ENCODE measurements at places on chromosomes 7 and 10.

- no peak for DNase-seq
Observed at GRCh38 chr10:124601431-124602120, 140.0 kb downstream of the LHPP start.

GRCh38 chr7:130444234-130444633 is 3.4 kb upstream of the CEP41 start:
- no peak for DNase-seq

- no peak for DNase-seq
Observed at GRCh38 chr10:80156216-80156615, 23.7 kb downstream of the PLAC9 start.

DNA sequence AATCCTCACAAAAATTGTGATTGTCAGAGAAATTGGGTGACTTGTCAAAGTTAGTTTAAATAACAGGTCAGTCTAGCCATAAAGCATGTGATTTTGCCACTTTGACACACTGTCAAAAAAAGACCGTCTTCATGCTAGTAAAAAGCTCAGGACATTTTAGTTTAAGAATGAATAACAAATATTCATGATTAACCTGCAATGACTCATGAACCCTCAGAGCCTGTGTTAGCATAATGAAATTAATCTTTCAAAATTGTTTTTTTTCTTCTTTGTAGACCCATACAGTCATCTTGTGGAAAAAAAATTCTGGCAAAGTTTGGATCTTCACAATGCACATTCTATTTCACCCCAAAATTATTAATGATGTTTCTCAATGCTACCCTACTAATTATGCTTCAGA is 255.2 kb upstream of the POT1 start:
- no peak for DNase-seq

- DNase-seq = no peak
Observed at GRCh38 chr7:78803501-78804127, 649.9 kb downstream of the MAGI2 start.

GRCh38 chr10:124521429-124521871 is 59.8 kb downstream of the LHPP start:
- no peak for DNase-seq

- DNase-seq = no peak
Observed at GRCh38 chr7:101108961-101109360, 17.9 kb upstream of the SERPINE1 start.

- no peak for DNase-seq
Observed at GRCh38 chr7:100493476-100494264, 9.9 kb downstream of the NYAP1 start.

GRCh38 chr10:45673074-45673648 is 589 bp upstream of the ZFAND4 start:
- peak; percentile 1 for DNase-seq

- DNase-seq = no peak
Observed at GRCh38 chr10:114308531-114309363, 69.7 kb downstream of the VWA2 start.

- DNase-seq = no peak
Observed at GRCh38 chr7:55053651-55054571, 35.1 kb downstream of the EGFR start.

DNA sequence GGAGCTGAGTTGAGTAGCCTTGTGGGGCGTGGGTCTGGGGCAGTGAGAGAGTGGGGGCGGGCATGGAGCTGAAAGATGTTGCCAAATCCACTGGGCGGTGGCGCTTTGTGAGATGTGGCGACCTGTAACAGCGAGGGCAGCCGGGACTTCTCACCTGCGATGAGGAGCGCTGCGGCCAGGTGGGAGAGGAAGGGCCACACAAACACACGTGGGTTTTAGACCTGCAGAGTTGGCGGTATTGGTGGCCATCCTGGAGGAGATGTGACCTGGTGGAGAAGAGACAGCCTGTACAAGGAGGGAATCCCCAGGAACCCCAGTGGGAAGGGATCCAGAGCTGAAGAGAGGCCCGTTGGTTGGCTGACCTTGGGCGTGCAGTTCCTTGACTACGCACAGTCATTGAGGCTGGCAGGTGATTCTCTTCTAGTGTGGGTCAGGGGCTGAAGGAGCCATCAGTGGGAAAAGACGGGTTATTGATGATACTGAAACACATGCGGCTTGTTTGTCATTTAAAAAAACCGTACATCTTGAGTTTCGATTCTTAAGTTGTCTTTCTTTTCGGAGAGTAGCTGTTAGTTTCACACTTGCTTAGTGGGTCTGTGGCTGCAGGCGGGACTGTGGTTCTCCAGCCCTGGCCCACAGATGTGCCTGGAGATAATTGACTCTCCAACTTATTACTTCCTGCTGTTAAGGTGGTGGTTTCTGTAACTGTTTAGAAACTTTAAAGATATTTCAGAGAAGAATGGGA is 2.4 kb downstream of the CHST12 start:
- no peak for DNase-seq

- DNase-seq = no peak
Observed at GRCh38 chr10:3324612-3325038, 152.0 kb upstream of the PITRM1 start.

- DNase-seq = no peak
Observed at GRCh38 chr10:48575901-48576300, 29.0 kb downstream of the ARHGAP22 start.

GRCh38 chr10:111083222-111084095 is 6.6 kb downstream of the ADRA2A start:
- DNase-seq = no peak

All from NCI-H1436 (cell line).